CMK (cell line): ENCODE measurements at places on chromosomes 13 and 19.

- DNase-seq, result no peak
These were observed 17.5 kb downstream of the ATP8B3 start for GRCh38 chr19:1794424-1795172.

DNA sequence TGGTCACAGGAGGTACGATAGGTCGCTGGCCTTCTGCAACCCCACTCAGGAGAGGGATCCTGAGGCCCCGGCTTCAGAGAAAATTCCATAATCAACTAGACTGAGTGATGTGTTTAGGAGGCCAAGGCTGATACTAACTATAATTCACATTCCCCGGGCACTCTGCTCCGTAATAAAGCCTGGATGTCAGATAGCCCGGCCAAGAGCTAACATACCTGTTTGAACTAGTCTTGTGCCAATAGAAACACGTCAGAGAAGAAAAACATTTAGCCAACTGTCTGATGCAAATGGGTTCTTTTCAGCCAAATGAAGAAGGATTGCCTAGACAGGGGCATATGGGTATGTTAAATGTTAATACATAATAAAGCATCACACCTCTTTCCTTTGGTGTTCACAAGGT, 204.2 kb downstream of the TSHZ3 start:
- no peak for DNase-seq

DNA sequence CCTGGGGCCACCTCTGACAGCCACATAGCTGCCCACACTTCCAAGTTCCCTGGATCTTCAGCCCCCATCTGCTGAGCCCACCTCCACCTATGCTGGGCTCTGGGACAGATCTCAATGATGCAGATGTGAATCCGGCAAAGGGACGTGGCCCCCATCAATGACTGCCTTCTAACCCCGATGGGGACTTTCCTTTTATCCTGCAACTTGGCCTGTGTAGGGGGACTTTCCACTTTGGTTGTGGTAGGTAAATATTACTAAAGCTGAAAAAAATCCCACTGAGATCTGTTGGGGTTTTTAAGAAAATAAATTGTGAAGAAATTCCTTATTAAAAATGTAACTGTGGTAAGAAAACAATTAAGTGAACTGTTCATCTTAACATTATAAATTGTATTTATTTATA, 20.8 kb upstream of the ASPDH start:
- no peak for DNase-seq

DNA sequence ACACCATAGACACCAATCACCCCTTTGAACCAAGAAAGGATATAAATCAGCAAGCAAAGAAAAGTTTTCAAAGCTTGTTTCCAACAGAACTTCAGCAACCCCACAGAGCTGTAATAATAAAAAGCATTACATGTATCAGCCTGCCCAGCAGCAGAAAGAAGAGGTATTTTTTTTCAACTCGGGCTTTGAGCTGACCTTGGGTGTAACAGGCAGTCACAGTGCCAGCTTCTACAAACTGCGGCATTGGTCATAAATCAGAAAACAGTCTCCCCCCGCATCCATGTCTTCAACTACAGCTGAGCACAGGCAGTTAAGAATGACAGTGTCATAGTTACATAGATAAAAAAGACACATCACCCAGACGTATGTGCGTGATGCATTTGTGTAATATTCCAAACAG, 671.0 kb upstream of the SLITRK1 start:
- no peak for DNase-seq

- DNase-seq, result no peak
These were observed 293.3 kb downstream of the NALCN start for GRCh38 chr13:101123028-101123427.

DNA sequence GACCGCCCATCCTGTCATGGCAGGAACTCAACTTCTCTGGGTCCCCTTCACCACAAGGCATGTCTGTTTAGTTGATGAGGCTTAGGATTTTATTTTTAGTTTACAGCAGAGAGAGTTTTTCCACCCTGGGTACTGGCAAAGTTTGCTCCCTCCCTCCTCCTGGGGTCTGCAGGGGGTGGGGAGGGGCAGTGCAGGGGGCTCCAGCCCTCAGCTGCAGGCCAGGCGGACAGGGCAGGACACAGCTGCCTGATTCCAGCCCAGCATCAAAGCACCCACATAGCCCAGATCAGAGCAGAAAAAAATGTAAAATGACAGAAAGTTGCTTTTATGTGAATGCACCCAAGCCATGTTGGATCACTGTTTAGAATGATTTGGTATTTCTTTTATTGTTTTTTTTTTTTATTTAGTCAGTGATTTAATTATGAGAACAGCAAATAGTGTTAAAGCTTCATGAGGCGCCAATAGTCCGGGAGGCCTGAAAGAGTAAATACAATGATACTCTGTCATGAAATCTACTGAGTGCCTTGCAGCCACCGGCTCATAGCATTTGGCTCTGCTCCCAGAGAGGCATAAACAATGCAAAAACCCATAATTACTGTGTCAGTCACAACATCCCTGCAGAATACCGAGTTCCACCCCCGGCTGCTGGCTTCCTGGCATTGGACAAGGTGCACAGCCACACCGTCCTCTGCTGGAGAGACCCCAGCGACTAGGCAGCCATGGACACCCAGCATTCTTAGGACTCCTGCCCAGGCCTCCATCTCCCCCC, 923.5 kb downstream of the UQCRFS1 start:
- no peak for DNase-seq

- DNase-seq, result no peak
These were observed 565 bp downstream of the KLK10 start for GRCh38 chr19:51018745-51019543.
